A549 (cell line): ENCODE measurements at places on chromosomes 3 and 15. TPM values are rescaled to one million over a fixed set of nuclear protein-coding genes. Genes with fewer than 3 reads are reported as not detected.

Gene TICRR
- 10.4 to 11.6 TPM (median 11.3 TPM) in 3 replicates for polyA plus RNA-seq

Gene WDR93
- polyA plus RNA-seq = 0.10 to 0.16 TPM (median 0.12 TPM) in 3 replicates

- DNase-seq = no peak
Observed at GRCh38 chr3:178419071-178419470, 117.2 kb upstream of the KCNMB2 start.

DNA sequence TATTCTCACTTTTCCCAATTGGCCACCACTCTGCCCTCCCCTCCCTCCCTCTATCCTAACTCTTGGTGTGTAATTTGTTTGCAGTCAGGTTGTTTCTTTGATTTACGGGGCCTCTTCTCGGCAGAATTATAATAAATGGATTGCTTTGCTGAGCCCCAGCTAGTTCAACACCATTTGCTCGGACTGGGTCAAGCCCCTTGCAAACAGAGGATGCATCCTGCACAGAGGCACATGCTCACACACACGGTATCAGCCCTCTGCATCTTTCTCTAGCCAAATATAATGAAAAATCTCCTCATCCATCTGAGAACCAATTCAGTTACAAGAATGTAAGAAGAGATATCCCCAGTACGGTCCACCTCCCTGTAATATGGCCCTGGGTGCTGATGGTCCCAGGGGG, 97.7 kb downstream of the EPHB1 start:
- no peak for DNase-seq

GRCh38 chr15:97961067-97961954, 808 bp downstream of the ARRDC4 start:
- no peak for DNase-seq

DNA sequence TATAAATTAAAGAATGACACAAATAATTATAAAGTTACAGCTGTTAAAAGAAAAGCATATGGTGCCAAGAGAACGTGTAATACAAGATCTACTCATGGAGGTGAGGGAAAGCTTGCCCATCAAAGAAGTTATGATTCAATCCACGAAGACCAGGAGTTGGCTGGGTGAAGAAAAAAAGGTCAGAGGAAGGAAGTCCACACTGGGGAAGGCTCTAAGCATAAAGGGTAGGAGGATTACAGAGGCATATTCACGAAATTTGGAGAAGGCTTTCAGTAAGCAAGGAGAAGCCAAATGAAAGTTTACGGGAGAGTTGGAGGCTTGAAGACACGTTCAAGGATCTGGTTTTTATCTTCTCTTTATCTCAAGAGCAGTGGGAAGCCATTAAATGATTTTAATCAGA, 1.8 kb upstream of the TGFBR2 start:
- no peak for DNase-seq

DNA sequence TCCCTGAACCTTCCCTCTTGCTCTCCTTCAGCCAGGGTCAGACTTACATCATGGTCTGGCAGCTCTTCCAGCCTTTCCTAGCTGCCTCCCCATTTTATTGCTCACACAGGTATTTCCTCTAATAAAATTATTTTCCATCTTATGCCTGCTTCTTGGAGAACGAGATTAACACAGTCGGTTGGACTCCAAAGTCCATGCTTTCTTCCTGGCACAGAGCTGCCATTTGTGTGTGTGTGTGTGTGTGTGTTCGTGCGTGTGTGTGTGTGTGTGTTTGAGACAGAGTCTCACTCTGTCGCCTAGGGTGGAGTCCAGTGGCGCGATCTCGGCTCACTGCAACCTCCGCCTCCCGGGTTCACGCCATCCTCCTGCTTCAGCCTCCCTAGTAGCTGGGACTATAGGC, 15.5 kb downstream of the FSD2 start:
- no peak for DNase-seq

- DNase-seq = no peak
Observed at GRCh38 chr15:82105451-82106215, 59.8 kb upstream of the MEX3B start.

- no peak for DNase-seq
Observed at GRCh38 chr3:126518779-126519177, 1.2 kb upstream of the UROC1 start.

GRCh38 chr3:65408531-65409175, 630.1 kb downstream of the MAGI1 start:
- no peak for DNase-seq

DNA sequence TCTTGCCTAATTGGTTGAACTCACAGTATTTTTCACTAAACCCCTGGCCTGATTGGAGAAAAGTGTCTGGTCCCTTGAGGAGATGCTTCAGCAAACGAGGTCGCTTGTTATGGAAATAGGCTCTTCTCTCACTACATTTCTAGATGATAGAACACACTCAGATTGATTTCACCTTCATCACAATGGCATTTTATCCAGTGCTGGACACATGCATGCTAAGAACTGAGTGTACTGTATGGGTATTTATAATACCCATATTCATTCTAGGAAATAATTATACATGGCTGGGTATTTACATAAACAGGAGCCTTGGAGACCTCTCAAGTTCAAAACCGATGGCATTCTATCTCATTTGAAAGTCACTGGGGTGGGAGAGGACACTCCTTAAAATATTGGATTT, 444.9 kb downstream of the LPP start:
- DNase-seq = no peak

DNA sequence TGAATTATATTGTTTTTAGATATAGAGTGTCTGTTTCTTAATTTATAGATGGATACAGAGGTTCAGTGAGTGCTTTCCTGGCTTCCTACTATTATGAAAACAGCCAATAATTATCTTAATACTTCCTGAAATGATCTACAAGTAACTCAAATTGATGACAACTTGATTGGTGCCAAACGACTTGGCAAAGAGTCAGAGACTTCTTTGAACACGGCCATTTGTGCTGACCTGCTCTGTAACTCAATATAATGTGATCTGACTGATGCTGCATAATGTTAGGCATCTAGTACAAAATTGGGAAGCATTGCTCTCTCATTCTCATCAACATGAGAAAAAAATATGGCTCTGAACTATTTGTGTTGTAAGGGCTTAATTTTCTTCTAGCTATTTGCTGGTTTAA, 193.9 kb downstream of the DIPK2A start:
- no peak for DNase-seq

DNA sequence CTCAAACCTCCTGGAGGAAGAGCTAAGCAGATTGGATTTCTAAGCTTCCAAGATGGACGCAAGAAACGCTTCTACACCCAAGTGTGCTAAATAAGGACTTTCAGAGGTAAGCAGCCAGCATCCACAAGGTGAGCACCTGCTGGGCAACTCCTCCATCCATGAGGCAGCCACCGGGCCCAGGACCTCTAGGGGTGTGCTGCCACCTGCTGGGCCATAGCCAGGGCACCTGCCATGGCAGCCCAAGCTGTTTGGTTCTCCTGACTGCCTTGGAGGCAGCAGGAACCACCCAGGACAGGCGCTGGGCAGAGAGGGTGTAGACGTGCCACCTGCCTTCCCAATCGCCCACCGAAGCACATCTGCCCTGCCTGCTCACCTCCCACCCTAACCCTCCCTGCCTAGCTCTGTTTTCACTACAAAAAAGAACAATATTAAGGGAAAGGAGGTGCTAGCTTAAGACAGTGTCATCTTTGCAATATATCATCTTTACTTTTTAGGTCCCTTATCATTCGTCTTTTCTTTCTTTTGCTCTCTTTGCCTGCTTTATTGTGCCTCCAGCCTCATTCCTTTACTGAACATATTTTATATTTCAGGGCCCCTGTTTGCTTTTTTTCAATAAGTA, 12.9 kb downstream of the C15orf62 start:
- peak; percentile 43 for DNase-seq

- no peak for DNase-seq
Observed at GRCh38 chr3:197001106-197001971, 28.3 kb downstream of the MELTF start.

DNA sequence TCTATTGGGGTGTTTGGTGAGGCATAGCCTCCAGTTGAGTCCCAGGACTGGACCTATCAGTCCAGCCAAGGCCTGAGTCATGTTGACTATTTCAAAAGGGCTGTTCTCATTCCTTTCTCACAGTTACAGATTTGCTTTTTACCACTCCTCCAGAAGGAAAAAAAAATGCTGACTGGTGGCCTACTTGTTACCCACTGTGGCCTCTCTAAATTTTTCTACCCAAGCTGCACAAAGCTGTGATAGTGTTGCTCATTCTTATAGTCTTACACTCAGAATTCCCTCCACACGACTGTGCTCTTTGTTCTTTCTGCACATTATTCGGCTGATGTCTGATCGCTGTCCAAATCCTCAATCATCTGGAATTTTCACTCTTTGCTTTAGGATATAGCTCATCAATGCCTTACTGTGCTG, 1142.2 kb downstream of the IGSF11 start:
- DNase-seq = no peak
